ENCODE measurements at places on chromosomes 16 and 17. TPM values are rescaled to one million over a fixed set of nuclear protein-coding genes. Genes with fewer than 3 reads are reported as not detected.

The KRTAP4-3 gene
- total RNA-seq = not detected

The CORO7 gene
- 8.4 TPM for total RNA-seq

The KRT17 gene
- total RNA-seq = not detected

The PDILT gene
- not detected for total RNA-seq

The TNFAIP1 gene
- total RNA-seq = 33.0 TPM

The HSDL1 gene
- total RNA-seq = 19.4 TPM

The ZNF594 gene
- total RNA-seq = 6.7 TPM

The RNF157 gene
- 1.3 TPM for total RNA-seq

The CACNG5 gene
- not detected for total RNA-seq

The TMEM256 gene
- 72.4 TPM for total RNA-seq

The PRSS22 gene
- total RNA-seq = not detected

The TANC2 gene
- 4.8 TPM for total RNA-seq

The GPR179 gene
- total RNA-seq = 0.06 TPM

The ZNF23 gene
- 5.9 TPM for total RNA-seq

The KRT36 gene
- total RNA-seq = not detected

The KRTAP4-1 gene
- total RNA-seq = not detected

The TPSG1 gene
- total RNA-seq = not detected

The KRT37 gene
- total RNA-seq = not detected

All from heart right ventricle (tissue), 16 donors.